ENCODE measurements at places on chromosomes 13 and 19.

GRCh38 chr13:36345438-36346221 lies 564 bp downstream of the SPART start:
- peak; percentile 34 for DNase-seq

DNA sequence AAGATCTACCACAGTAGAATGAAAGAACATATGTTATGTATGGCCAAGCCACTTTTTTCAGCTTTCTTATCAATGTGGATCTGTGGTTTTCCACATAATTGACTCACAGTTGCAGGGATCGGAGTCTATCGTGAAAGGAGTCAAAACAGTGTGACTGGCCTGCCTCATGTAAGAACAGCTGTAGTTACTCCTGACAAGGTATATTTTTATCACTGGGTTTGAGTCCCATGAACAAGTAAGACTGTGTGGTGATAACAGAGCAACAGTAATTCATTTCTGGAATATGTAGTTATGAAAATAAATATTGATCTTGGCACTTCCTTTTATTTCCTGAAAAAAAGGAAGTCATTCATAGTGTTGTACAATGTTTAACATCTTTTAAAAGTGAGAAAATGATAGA lies 416.6 kb downstream of the KLF12 start:
- no peak for DNase-seq

- DNase-seq = no peak
Measured at GRCh38 chr19:33641956-33642498, 20.3 kb downstream of the CHST8 start.

DNA sequence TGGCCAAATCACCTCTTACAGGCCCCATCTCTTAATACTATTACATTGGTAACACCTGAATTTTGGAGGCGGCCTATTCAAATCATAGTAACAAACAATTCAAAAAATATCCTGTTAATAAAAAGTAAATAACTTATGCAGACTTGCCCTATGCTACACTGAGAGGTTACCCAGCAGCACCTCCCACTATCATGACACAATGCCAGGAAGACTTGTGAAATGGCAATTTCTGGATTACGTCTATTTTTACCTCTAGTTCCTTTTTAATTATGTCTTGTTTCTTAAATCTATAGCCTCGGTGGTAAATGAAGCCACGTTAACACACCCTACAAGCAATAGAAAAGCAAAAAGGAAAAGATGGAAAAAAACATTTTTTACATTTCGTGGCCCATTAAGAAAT lies 6.2 kb upstream of the DZIP1 start:
- no peak for DNase-seq

DNA sequence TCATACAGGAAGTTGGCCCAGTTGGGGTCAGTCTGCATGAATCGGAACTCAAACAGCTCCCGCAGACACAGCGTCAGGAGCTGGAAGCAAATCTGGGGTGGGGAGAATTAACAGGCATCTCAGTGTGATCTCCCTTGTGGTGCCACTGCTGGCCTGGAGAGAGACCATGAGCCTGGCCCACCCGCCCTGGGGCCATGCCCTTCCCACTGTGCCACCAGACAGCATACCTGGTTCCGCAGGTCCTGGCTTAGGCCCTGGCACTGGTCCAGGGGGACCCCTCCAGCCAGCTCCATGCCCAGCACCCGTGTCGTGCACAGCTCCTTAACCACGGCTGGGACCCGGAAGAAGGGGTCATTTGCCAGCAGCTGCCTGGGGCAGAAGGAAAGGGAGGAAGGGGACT lies 9.6 kb upstream of the NUMBL start:
- no peak for DNase-seq

- no peak for DNase-seq
Measured at GRCh38 chr19:15974856-15975255, 26.0 kb downstream of the OR10H4 start.

DNA sequence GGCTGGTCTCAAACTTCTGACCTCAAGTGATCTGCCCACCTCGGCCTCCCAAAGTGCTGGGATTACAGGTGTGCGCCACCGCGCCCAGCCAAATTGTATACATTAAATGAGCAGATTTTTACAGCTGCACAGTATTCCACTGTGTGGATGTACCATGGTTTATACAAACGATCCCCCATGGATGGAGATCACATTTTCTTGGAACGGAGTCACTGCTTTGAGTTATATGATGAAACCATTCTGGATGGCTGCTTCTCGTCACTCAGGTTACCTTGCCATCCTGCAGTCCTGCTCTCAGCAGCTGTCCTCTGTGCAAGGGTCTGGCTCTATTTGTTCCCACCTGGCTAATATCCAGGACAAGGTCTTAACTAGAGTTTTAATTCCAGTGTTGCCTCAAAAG lies 39.1 kb upstream of the SLC15A1 start:
- DNase-seq = no peak

All from DMS79 (cell line).